ENCODE measurements at places on chromosomes 12 and 14.

DNA sequence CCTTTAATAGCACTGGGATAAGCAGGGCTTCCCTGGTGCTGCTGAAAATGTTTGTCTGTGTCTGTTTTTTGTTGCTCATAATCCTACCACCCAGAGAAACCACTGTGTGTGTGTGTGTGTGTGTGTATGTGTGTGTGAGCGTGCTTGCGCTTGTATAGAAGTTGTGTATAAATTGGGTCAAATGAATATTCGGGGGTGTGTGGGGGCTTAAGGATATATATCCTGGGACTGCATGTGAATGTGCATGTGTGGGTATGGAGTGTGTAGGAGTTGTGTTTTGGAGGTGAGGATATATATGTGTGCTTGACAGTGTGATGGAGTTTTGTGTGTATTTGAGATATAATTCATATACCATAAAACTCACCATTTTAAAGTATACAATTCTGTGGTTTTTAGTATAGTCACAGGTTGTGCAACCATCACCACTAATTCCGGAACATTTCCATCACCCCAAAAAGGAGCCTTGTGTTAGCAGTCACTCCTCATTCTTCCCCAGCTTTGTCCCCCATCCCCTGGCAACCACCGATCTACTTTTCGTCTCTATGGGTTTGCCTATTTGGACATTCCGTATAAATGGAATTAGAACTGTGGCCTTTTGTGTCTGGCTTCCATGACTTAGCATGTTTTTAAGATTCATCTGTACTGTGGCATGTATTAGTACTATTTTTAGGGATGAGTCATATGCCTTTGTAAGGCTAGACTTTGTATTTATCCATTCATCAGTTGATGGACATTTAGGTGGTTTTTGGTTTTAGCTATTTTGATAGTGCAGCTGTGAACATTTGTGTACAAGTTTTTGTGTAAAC lies 25.6 kb downstream of the TCTN1 start:
- peak; percentile 53 for DNase-seq

GRCh38 chr12:111390910-111391309 lies 14.8 kb upstream of the SH2B3 start:
- peak; percentile 41 for DNase-seq

DNA sequence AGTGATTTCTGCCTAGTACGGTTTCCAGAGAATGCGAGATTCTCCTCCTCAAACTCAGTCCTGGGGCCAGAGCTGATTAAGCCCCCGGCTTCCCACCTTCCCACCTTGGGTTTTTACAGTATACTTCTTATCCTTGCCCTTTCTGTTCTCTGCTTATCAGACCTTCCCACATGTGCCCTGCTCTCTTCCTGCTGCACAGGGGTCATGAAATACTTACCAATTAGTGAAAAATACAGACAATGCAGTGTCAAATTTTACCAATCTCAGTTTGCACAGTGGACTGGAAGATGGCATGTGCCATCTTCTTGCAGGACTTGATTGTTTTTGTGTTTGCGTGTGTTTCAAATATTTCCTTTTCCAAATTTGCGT lies 14.7 kb downstream of the SUSD6 start:
- DNase-seq = no peak

GRCh38 chr14:53896726-53897125 lies 59.9 kb downstream of the BMP4 start:
- DNase-seq = no peak

DNA sequence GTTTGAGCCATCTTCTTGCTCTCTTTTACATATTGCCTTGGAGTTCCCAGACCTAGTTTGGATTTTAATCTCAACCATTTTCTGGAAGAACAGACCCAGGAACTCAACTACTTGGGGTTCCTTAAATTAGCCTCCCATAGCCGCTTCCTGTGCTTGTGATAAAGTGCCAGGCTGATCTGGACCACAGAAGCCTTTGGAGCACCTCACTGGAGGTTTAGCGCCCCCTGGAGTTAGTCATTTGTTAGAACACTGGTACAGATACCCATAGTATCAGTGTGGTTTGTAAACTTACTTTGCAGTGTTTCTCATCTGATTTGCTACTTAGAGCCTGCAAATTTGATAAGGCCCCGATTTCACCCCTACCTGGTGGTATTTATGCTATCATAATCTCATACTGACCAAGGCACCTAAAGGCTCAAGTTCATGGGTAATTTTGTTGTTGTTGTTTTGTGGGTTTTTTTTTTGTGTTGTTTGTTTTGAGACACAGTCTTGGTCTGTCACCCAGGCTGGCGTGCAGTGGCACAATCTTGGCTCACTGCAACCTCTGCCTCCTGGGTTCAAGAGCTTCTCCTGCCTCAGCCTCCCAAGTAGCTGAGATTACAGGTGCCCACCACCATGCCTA lies 3.7 kb downstream of the UNC119B start:
- peak; percentile 86 for DNase-seq

DNA sequence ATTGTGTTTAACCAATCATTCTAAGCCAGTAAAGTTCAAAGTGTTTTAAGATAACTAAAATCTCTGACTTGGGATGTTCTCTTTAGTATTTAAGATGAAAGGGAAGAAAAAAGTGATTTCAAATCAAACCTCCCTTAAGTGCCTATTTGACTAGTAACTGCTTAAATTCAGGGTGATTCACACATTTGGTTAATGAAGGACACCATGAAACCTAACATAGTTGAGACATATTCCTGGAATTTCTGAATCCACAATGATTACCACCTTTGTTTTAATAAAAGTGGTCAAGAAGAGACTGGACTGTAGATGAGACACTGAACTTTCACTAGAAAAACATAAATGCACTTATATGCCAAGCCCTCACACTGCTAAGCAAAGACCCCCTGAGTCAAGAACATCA lies 138.7 kb downstream of the MED13L start:
- no peak for DNase-seq

DNA sequence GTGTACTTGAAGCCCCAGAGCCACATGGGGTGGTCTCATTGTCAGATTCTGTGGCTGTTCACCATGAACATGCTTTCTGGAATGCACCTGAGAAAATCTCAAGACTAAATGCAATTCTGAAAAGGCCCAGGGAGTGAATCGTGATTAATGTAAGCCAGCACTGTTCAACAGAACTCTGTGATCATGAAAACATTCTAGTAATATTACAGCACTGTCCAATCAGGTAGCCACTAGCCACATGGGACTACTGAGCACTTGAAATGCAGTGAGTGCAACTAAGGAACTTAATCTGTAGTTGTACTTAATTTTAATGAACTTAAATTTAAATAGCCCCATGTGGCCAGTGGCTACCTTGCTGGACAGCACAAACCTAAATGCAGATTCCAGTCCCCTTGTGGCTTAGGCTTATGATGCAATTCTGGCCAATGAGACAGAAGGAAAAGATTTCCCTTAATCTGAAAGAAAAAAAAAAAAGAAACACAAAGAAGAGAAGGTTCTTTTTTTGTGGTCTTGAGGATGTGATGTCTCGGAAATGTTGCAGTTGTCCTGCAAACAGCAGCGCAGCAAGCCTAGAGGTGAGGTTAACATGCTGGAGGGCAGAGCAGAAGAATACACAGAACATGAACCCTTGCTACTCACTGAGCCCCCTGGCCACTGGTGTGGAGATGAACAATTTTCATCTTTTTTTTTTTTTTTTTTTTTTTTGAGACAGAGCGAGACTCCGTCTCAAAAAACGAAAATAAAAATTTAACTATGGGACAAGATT lies 48.2 kb downstream of the SPPL3 start:
- no peak for DNase-seq

- DNase-seq = no peak
These were observed 694.0 kb upstream of the USP15 start for GRCh38 chr12:61566183-61566582.

GRCh38 chr12:96501133-96501761 lies 11.9 kb downstream of the CFAP54 start:
- DNase-seq = peak; percentile 73

Data from inflammatory macrophage treated with lipopolysaccharide for 4 hours (primary cell).